Omental fat pad (tissue), 4 donors: ENCODE measurements at places on chromosomes 5 and 9.

- DNase-seq: no peak
Measured at GRCh38 chr5:93681432-93681831, 60.0 kb downstream of the POU5F2 start.

DNA sequence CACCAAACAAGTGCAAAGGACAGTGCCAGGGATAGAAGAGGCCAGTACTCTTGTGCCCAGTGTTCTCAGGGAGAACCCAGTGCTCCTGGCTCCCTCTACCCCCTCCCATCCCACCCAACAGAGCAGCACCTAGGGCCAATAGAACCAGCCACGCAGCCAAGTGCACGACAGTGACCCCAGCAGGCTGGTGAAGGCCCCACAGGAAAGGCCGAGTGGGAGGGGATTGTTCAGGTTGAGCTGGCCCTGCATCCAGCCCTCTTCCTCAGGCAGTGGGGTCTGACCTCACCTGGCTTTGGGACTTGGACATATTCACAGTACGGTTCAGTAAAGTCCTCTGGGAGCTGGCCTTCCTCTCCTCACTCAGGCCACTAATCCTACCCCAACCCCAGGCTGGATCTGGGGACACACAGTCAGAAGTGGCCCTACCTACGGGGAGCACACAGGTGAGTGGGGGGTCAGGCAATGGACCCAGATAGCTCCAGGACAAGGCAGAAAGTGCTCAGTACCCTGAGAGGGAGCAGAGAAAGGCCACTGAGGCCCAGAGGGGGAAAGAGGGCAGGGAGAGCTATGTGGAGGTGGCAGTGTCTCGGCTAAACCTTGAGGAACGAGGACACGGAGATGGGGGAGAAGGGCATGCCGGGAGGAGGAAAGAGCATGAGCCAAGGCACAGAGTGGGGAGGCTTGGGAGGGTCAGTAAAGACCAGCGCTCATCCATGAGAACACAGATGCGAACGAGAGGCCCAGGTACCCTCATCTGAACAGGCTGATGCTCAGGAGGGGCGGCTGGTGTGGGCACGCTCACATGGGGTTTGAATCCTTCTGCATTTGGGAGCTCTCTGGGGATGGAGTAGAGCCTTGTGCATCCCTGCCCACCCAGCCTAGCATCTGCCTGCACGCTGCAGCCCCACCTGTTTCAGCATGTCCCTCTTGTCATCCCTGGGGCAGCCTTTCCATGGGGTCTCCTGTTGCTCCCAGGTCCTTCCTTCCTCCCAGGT lies 25.6 kb downstream of the POLR1E start:
- DNase-seq: no peak

DNA sequence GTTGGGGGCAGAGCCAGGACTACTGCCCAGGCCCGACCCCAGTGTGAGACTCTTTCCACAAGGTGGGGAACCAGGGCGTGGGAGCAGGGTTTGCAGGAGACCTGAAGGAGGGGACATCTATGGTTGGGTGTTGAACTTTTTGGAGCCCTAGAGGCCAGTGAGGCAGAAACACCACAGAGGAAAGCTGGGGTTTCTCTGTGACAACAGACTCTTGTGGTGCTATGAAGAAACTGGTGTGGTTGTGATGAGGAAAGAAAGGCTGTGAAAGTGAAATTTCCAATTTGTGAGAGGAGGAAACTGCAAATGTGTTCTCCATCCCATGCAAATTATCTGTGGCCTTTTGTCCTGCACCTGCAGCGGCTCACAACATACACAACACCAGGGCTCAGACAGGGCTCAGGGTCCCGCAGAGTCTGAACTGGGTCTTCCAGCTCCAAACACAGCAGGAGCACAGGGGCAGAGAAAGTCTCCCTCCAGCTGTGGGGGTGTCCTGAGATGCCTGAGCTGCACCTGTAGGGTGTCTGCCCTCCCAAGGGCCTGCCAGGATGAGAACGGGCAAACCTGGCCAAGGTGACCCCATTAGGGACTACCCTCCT lies 51.4 kb upstream of the GRHPR start:
- no peak for DNase-seq

DNA sequence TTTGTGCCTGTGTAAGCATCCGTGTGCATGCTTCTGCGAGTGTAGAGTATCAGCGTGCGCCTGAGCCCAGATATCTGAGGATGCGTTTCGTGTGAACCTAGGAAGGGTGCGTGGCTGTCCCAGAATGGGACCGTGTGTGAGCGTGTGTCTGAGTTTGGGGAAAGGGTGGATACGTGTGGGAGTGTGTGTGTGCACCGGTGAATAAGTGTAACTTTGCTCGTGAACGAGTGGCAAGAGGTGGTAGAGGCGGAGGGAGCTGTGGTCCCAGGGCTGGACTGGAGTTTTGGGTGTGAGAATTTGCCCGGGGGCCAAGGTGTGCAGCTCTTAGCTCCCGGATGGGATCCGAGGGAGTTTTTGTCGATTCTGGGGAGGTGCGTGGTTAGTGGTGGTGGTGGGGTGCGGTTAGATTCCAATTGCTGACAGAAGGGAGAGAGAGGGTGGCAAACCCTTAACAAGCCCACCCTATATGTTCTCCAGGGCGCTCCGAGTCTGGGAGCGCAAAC lies 686 bp upstream of the COL27A1 start:
- DNase-seq: no peak

- DNase-seq: no peak
Measured at GRCh38 chr9:134710901-134711300, 69.3 kb downstream of the COL5A1 start.

GRCh38 chr9:3241290-3241689 lies 284.5 kb downstream of the RFX3 start:
- DNase-seq: no peak

GRCh38 chr5:170882345-170882744 lies 20.5 kb downstream of the RANBP17 start:
- no peak for DNase-seq

- DNase-seq: no peak
Measured at GRCh38 chr9:7011395-7012067, 253.8 kb downstream of the KDM4C start.

GRCh38 chr5:81513982-81514381 lies 120.0 kb upstream of the ACOT12 start:
- DNase-seq: no peak

GRCh38 chr5:23996525-23996924 lies 489.1 kb downstream of the PRDM9 start:
- DNase-seq: no peak

- DNase-seq: no peak
Measured at GRCh38 chr5:56986626-56986947, 34.7 kb upstream of the MIER3 start.

DNA sequence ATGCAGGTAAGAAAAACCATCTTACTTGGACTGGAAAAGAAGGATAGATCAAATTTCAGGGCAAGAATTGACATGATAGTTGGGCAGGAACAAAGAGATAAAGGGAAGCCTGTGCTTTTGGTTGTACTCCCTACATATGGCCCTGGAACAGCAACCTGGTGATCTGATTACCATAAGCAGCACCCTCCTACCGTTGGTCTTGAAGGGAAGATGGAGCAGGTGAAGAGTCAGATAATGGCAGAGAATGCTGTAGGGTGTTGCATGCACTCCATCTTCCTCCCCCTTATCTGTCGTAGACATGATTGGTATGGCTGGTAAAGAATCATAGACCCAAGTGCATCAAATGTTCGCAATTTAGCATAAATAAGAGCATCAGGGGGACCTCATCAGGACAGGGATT lies 4.7 kb downstream of the IRGM start:
- DNase-seq: no peak

DNA sequence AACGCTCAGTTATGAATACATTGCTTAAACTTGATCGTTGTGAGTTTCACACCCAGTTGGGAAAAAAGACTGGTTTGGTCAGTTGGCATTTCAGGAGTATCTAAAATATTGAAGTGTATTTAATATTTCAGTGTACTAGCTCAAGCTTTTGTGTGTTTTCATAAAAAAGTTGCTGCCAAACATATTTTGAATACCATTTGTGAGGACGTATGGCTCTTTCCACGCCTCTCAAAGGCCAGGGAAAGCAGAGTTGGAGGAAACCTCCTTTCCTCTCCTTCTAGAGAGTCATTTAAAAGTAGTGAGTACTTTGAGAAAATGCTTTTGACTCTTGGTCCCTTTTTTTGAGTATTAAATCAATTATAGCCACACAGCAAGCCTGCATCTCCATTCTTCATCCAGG lies 43.2 kb upstream of the ANKRD33B start:
- DNase-seq: no peak

- DNase-seq: no peak
Measured at GRCh38 chr5:96079962-96080361, 118.3 kb upstream of the ELL2 start.

DNA sequence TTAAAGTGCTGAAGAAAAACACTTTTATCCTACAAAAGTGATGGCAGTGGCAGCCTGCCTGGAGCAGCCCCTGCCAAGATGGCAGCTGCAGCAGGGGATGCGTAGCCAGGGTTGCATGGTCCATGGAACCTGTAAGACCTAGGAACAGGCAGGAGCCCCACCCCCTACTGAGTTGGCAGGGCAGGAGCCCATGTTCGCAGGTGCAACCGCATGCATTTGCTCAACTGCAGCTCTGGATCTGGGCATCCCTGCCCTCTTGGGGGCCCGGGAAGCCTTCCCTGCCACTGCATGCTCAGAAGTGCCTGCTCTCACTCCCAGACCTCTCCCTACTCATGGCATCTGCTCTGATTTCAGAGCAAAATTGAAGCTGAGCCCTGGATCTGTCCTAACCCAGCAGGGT lies 779.6 kb downstream of the CDH18 start:
- DNase-seq: no peak

GRCh38 chr9:26502311-26502710 lies 390.3 kb downstream of the CAAP1 start:
- DNase-seq: no peak

GRCh38 chr9:89850631-89851325 lies 246.0 kb downstream of the GADD45G start:
- DNase-seq: no peak

DNA sequence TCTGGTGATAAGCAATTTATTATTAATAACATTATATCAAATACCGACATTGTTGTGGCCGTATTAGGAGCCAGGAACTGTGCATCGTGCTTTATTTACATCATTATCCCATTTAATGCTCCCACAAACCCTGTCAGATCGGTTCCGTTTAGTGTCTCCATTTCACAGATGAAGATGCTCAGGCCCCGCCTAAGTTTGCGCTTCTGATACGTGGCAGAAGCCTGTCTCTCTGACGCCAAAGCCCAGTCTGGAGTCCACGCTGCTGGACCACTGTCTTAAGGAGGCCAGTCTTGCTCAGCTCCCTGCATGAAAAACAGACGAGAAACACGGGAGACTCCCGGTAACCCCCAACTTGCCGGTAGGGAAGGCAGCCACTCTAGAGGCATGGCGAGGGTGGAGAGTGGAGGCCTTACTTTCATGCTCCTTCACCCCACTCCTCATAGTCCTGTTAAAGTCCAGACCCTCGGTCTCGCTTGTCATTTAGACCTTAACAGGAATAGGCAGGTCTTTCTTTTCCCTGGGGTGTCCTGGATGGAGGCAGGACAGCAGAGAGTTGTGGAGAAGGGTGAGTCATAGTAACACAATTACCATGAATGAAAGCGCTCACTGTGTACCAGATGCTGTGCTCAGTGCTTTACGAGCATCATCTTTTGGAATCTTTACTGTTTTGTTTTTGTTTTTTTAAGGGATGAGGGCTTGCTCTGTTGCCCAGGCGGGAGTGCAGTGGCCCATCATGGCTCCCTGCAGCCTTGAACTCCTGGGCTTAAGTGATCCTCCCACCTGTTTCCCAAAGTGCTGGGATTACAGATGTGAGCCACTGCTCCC lies 872 bp downstream of the TXNDC15 start:
- peak; percentile 35 for DNase-seq

DNA sequence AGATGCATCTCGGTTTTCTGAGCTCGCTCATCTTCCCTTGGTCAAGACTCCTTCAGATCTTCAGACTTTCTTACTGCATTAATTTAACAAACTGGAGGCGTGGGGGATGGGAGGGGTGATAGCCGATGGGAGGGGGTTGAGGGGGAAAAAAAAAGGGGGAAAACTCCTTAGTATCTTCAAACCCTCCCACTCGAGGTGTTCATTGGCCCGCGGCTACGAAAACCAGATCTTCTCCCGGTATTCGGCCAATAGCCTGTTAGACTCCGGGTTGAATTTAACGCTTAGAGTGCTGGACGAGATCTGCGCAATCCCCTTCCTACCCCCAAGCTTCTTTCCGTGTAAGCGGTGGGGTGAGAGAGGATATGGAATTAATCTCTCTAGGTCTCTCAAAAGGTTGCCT lies 689 bp upstream of the GLRA1 start:
- no peak for DNase-seq

- DNase-seq: no peak
Measured at GRCh38 chr9:114682846-114683245, 854 bp upstream of the TEX48 start.

- DNase-seq: no peak
Measured at GRCh38 chr5:33816791-33817190, 75.0 kb downstream of the ADAMTS12 start.

DNA sequence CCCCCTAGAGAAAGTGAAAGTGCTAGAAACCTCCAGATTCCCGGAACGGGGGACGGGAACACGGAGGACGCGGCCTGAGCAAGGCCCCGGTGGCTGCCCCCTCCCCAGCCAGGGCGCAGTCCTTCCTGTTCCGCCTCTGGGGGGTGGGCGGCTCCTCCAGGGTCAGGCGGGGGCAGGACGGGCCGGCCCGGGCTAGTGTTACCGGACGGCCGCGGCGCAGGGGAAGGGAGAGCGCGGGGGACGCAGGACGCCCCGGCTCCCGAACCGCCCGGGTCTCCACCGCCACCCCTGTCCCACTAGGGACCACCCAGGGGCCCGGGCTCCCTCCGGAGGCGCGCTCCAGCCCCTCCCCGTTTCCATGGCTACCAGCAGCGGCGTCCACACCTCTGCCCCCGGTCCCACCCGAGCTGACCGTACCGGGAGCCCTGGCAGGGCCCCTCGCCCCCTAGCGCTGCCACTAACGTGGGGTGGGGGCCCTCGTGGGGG lies 579 bp downstream of the SLC12A7 start:
- no peak for DNase-seq

DNA sequence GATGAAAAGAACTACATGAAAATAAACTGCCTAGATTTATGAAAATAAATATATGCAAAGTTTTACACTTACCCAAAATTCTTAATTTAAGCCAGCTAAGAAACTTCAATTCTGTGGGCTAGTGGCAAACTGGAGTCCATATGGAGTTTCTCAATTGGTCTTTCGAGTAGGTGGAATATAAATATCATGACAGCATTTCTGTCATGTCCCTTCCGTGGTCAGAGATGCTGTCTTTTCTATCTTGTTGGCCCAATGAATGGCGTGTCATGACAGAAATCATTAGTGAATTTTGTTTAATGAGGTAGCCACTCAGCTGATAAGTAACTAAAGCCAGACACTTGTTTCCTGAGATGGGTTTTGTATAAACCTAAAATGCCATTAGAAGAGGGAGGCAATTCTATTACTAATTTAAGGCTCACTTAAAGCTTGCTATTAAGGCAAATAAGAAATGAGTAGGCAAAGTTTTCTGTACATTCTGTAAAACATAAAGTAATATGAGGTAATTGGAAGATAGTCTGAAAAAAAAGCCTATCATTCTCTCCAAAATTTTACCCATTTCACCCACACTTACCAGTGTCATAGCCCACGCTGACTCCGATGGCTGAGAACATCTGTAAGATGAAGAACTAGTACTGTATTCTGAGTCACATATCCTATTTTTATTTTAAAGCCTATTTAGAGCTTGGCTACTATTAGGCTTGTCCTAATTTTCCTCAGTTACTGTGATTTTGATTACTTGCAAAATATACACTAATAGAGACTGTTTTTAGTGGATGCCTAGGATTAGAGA lies 419.3 kb upstream of the MEF2C start:
- DNase-seq: no peak

- DNase-seq: no peak
Measured at GRCh38 chr5:148382961-148383360, 797 bp upstream of the FBXO38 start.

- DNase-seq: no peak
Measured at GRCh38 chr9:91395106-91395552, 28.5 kb downstream of the NFIL3 start.
